Stimulated activated CD8-positive, alpha-beta memory T cell treated with anti-CD3 and anti-CD28 coated beads, Interleukin-15, amount 100 ng/mL, for 48 hours (primary cell): ENCODE measurements at places on chromosomes 5 and 9.

DNA sequence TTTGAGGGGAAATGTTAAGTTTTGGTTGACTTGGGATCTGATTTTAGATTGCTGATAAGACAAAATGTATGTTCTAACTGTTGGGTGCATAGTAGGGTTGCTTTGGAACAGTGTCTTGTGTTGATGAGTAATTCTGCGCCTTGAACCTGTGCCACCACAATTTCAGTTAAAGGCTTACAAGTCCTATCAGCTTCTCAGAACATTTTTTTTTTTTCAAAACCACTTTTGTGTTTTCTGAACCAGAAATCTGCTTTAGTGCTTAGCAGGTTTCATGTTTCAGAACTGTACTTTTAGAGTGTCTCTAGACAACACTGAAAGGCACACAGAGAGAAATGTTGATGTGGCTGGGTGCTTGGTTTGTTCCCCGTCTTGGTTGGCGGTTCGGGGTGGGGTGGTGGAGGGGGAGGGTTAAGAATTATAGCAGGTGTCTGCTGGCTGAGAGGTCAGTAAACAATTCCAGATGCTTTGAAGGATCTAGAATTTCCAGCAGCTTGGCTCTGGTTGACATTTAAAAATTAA, 84.6 kb downstream of the ANKRD55 start:
- DNase-seq, result no peak

DNA sequence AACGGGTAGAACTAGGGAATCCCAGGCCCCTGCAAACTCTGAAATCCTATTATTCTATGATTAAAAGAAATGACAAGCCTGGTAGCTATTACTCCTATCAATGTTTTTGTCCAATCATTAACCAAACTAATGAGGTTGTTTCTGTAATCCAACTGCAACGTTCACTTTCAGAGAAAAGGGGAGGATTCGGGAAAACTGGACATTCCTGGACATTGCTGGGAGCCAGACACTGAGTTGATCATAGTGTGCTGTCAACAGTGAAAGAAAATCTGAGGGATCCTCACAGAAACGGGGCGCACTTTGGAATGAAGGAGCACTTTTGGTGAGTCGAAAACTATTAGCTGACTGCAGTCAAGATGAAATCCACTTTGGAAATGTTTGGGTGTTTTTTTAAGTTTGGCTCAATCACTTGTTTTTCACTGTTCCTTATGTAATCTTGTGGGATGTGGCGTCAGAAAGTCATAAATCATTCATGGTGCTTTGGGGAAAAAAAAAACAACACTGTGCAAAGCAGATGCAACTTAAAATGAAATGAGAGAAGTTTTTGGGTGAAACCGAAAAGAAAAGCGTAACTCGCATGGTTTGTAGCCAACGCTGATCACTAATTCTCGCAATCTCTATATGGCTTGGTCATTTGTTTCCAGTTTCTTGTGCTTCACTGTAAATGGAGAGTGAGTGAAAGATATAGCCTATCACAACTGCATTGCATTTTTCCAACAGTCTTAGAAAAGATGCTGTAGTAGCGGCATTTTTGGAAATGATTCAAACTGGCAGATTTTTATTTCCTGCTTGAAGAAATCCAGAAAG, 51.2 kb upstream of the ADRA1B start:
- DNase-seq, result no peak

DNA sequence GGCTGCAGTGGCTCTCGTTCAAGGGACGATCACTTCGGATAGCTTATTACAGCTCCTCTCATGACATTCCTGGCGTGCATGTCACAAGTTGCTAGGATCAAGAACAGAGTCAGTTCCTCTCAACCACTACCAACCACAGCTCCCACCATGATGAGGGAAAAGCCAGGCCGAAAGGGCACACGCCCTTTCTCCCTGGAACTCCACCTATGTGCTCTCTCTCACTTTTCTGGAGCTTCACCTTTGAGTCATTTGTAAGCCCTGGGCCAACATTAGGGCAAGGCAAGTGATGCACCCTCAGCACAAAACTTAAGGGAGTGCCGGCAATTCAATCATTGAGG, 1.6 kb downstream of the SPACA9 start:
- no peak for DNase-seq

GRCh38 chr5:157312492-157312891, 46.6 kb downstream of the CYFIP2 start:
- DNase-seq, result peak; percentile 49

GRCh38 chr5:24747327-24747726, 102.5 kb upstream of the CDH10 start:
- DNase-seq, result no peak

GRCh38 chr5:64838376-64838775, 69.6 kb downstream of the CWC27 start:
- DNase-seq, result no peak

DNA sequence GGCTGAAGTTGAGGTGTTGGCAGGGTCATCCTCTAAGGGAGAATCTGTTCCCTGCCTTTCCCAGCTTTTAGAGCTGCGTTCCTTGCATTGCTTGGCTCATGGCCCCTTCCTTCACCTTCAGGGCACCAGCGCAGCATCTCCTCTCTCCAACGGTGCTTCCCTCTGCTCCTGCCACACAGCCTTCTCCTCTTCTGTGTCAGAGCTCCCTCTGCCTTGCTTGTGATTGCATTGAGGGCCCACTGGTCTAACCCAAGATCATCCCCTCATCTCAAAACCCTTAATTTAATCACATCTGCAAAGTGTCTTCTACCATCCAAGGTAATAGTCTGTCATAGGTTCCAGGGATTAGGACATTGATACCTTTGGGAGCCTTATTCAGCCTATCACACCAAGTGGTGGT, 205.7 kb upstream of the TBCA start:
- no peak for DNase-seq

DNA sequence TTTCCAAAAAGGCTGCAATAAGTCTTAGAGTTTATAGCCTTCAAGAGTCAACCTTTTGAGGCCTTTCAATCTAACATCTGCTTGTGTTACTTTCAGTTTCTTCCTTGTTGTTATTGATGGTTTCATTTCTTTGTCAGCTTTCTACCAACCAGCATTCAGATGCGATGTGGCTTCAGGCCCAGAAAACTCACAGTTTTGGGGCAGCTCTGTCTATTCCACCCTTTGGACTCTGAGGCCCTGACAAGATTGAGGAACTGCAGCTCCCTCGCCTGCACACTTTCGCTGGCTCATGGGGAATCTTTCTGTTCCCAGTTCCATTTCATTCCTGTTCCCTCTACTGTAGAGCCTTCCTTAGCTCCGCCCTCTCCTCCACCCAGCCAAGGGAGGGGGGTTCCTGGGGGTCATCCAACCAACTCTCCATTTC, 13.3 kb upstream of the WHRN start:
- no peak for DNase-seq

GRCh38 chr9:88791105-88791805, 200.0 kb upstream of the S1PR3 start:
- DNase-seq, result no peak

GRCh38 chr5:109739741-109740728, 50.3 kb downstream of the MAN2A1 start:
- no peak for DNase-seq

DNA sequence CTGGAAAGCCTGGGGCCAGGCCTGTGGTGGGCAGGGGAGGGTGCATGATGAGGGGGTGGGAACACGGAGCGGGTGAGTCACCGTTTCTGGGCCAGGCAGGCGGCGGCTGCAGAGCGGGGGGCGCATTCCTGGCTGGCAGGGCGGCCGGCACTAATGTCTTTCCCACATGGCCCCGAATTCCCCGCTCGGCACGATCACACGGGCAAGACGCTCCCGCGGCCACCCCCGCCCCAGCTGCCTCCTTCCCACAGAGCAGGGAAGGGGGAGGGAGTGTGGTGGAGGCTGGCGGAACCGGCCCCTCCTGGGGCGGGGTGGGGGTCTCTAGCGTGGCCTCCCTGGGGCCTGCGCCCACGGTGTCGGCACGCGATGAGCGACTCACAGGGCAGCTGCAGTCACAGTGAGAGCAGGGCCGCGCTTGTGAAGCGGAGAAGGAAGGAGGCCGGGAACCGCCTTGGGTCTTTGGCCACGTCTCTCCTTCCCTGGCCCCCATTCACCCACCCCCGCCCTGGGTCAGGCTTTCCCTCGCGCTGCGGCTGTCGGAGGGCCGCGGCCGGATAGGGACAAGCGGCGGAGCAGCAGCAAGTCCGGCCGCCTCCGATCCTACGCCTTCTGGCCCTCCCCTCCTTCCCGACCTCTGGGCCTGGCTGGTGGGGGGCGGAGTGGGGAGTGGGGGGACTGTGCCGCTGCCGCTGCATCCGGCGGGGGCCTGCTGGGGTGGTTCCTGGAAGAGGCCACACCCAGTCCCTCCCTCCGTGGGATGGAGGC, 48.9 kb downstream of the CXXC5 start:
- no peak for DNase-seq

GRCh38 chr5:111135946-111136345, 43.8 kb downstream of the WDR36 start:
- DNase-seq, result no peak

- peak; percentile 27 for DNase-seq
Measured at GRCh38 chr5:178461004-178461730, 129.0 kb downstream of the COL23A1 start.

GRCh38 chr5:172293745-172294342, 10.3 kb upstream of the UBTD2 start:
- no peak for DNase-seq

GRCh38 chr9:91844190-91844589, 105.8 kb downstream of the ROR2 start:
- DNase-seq, result no peak

- no peak for DNase-seq
Measured at GRCh38 chr9:77957652-77958051, 74.0 kb downstream of the GNAQ start.

- no peak for DNase-seq
Measured at GRCh38 chr9:134444038-134444315, 117.7 kb downstream of the RXRA start.

- no peak for DNase-seq
Measured at GRCh38 chr5:172642051-172642409, 967 bp downstream of the NEURL1B start.

- no peak for DNase-seq
Measured at GRCh38 chr9:28926306-28926705, 1353.0 kb upstream of the C9orf72 start.

GRCh38 chr9:36025746-36026145, 11.0 kb upstream of the RECK start:
- no peak for DNase-seq

- no peak for DNase-seq
Measured at GRCh38 chr5:75274486-75274885, 37.8 kb upstream of the ANKRD31 start.

DNA sequence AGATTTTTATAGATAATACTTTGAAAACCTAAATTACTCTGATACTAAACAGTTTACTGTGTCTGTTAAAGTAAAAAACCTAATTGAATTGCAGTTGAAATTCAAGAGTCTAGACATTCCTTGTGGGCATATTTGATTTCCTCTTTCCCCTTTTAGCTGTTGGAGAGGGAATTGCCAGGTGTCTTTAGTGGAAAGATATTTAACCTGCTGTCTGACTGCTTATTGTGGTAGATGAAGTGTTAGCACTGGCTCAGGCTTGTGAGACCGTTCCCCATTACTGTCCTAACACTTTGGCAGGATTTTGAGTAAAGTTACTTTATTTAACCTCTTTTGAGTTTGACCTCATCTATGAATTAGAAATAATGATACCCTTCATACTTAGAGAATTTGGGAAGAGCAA, 16.4 kb downstream of the MAP3K1 start:
- DNase-seq, result no peak

- peak; percentile 30 for DNase-seq
Measured at GRCh38 chr5:157459715-157460599, at the start of gene NIPAL4. TSS of gene NIPAL4 (plus strand) at chr5:157460213. CDS start at chr5:157460321, 108 bp downstream.

DNA sequence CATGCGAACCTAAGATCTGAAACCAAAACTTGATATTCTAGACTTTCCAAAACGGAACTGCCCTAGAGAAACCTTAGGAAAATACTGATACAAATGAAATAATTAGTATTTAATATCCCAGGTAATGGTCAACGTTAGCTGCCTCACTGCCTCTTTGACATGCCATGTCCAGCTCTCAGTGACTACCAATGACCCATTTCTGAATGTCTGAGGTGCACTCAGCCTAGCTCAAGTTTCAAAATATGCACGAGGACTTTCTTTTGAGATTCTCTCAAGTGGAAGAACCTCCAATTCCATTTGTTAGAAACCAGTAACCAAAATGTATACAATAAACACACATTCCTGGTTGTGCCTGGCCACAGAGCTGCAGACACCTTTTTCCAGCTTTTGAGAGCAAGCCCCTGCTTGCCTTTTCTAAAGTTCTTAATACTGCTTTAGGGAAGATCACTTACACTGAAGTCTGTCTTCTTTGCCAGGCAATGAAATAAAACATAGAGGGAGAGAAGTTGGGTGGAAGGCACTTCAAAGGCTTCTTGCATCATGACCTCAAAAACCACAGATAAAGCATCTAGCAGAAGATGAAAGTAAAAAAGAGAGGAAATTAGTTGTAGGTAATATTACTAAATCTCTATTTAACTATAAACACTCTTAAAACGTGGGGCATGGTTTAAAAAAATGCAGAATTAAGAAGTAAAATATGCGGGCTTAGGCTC, 87.9 kb downstream of the MRPS27 start:
- no peak for DNase-seq

DNA sequence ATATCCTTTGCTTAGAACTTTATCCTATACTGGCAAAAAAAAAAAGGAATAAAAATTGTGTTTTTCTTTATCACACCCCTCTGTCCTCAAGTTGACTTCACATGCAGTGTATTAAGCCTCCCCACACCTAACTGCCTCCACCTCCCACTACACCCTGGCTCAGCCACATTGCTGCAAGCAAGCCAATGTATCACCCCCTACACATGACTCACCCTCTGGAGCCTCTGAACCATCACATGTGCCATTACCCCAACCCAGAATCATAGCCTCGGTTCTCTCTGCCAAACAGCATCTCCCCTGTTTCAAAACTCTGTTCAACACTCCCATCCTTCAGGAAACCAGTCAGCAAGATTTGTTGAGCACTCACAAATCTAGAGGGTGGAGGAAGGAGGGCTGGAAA, 209.0 kb downstream of the CWC27 start:
- DNase-seq, result no peak

GRCh38 chr9:87859786-87860185, 22.9 kb upstream of the SPATA31E1 start:
- DNase-seq, result no peak
